ENCODE measurements at places on chromosomes 1 and 21.

DNA sequence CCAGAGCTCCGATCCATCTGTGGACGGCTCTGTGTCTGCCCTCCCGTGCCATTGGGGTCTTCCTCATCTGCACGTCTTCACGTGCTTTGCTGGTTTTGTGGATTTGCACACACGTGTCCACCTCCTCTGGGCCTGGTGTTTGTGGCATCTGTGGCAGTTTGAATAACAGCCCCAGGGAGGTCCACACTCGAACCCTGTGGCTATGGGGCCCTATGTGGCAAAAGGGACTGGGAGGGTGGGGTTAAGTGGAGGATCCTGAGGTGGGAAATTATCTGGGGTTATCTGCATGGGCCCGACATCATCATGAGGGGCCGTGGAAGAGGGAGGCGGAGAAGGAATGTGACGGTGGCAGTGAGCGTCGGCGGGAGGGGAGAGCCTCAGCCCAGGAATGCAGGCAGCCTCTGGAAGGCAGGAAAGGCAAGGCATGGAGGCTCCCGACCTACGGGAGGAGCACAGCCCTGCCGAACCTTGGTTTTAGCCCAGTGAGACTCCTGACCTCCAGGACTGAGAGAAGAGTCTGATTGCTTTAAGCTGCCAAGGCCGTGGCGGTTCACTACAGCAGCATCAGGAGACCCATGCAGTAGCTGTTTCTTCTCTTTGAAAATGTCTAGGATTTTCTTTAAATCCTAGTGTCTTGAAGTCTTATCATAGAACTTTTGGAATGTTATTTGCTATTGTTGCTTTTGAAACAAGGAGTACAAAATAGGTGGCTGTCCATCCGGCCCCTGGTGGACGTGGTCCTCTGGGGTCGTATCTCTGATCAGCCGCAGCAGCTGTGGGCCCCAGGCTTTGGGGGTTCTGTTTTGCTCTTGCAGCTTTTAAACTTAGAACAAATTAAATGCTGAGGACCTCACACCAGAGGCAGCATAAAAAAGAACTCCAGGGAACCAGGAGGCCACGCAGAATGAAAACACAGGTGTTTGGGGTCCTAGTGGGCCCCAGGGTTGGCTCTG is 40.0 kb upstream of the LRRC3 start:
- DNase-seq, result no peak

GRCh38 chr1:161083748-161084596 is 5.4 kb downstream of the NECTIN4 start:
- no peak for DNase-seq

GRCh38 chr1:223180731-223181321 is 37.8 kb upstream of the TLR5 start:
- DNase-seq, result no peak

DNA sequence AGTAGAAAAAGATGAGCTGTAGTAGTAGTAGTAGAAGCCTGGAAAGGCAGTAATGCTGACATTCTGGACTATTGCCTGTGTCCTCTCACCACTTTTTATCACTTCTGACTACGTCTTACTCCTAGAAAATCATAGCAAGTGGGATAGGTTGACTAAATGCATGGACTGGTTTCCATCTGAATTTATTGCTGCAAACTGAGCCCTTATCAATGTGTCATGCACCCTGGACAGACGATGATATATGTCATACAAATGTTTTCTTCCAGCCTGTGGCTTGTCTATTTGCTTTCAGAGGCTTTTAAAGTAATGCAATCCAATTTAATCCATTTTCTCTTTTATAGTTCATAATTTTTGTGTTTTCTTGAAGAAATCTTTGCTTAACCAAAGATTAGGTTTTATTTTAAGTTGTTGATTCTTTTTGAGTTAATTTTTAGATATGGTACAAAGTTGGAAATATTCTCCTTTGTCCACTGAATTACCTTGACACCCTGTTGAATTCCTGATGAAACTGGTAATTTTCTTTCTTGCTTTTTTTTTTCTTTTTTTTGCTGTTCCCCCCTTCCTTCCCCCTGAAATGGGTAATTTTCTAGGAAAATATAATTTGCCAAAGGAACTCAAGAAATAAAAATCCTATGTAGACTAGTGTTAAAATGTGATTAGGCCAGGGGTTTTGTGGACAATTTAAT is 47.1 kb downstream of the PHACTR4 start:
- no peak for DNase-seq

GRCh38 chr1:59686574-59686973 is 128.2 kb upstream of the HOOK1 start:
- DNase-seq, result no peak

DNA sequence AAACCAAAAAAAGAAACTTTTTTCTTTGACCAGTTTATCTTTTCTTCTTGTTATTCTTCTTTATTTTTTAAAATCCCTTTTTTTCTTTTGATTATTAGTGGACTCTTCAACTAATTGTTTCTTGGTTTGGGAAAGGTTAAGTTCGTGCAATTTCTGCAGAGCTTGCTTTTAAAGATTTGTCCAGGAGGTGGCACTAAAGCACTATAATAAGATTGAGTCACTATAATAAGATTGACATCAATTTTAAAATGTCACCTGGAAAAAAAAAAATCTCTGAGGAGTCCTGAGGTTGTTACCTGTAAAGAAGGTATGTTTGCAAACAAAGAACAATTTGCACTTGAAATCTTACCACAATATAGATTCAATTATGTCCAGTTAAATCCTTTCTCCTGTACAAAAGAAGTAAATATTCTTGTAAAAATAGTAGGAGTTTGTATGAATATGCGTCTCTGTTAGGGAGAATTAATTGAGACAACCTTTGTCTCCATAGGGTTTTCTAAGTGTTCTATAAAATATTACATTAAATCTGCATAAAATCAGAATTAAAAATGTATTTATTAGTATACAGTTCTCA is 166.7 kb downstream of the ADGRL4 start:
- no peak for DNase-seq

DNA sequence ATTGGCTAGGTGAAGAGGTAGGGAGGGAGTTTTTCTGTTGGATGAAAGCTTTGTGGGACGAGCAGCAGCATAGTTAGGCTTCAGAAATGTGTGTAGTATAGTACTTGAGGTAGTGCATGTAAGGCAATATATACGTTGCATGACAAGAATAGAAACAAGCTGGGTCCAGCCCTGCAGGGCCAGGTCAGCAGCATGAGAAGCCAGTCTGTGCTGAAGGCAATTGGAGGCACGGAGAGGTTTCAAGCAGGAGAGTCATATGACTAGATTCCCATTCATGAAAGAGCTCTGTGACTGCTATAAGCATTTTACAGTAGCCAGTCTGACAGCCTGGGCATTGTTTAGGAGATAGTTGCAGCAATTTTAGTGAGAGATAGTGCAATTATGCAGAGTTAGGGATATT is 84.2 kb upstream of the DSCAM start:
- DNase-seq, result no peak

DNA sequence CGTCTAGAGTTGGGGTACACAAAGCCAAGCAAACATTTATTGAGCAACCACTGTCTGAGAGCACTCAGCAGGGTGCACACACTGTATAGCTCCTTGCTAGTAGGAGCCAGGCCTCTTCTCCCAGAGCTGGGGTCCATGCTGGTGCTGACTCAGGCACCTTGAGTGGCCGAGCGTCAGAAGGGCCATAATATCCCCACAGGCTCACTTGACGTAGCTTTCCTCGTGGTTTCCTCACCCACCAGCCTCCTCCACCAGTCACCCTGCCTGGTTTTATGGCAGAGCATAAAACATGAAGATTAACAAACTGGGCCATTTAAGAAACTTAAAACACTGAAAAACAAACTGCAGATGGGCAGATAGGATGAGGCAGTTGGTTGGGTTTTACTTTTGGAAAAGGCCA is 361.5 kb downstream of the HHAT start:
- no peak for DNase-seq

- DNase-seq, result no peak
Observed at GRCh38 chr1:173333581-173333980, 126.5 kb upstream of the TNFSF4 start.

DNA sequence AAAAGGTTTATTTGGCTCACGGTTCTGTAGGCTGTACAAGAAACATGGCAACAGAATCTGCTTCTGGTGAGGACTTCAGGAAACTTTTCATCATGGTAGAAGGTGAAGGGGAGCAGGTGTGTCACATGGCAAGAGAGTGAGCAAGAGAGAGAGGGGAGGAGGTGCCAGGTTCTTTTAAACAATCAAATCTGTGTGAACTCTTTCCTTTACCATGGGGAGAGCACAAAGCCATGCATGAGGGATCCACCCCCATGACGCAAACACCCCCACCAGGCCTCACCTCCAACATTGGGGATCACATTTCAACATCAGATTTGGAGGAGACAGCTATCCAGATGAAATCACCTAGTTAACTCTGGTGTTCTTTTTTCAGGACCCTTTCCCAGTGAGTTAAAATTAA is 103.6 kb downstream of the GALNT2 start:
- no peak for DNase-seq

All from activated T-cell treated with anti-CD3 and anti-CD28 coated beads for 48 hours (primary cell).